ENCODE measurements at places on chromosomes 7 and 10.

DNA sequence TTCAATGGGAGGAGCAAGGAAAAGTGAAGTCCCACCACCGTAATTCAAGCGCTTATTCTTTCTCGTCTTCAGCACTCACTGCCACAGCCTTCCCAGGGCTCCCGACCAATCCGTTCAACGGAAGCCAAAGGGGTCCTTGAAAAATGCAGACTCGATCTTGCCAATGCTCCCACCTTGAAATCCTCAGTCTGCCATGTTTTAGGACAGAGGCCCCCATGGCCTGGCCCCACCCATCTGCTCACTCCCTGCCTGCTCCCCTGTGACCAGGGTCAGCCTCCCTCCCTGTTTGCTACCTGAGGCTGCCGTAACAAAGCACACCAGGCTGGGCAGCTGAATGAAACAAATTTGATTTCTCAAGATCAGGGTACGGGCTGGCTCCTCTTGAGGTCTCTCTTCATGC lies 3.0 kb upstream of the DNAAF5 start:
- H3K27ac ChIP-seq = no peak overlapping the region
- no peaks in the 10 kb centered on the region for H3K36me3 ChIP-seq
- H3K4me3 ChIP-seq = no peak overlapping the region
- no peak for DNase-seq
- no peaks in the 10 kb centered on the region for H3K27me3 ChIP-seq

GRCh38 chr7:2601065-2601464 lies 30.7 kb upstream of the TTYH3 start:
- H3K27ac ChIP-seq = no peak overlapping the region
- no peaks in the 10 kb centered on the region for H3K4me1 ChIP-seq
- H3K27me3 ChIP-seq = no peaks in the 10 kb centered on the region

- DNase-seq = no peak
- no peaks in the 10 kb centered on the region for H3K36me3 ChIP-seq
- H3K4me3 ChIP-seq = no peak overlapping the region
- H3K4me1 ChIP-seq = peaks cover 13% of the 10 kb centered on the region
- no peaks in the 10 kb centered on the region for H3K27me3 ChIP-seq
Observed at GRCh38 chr10:80207768-80208370, 2.5 kb upstream of the ANXA11 start.

DNA sequence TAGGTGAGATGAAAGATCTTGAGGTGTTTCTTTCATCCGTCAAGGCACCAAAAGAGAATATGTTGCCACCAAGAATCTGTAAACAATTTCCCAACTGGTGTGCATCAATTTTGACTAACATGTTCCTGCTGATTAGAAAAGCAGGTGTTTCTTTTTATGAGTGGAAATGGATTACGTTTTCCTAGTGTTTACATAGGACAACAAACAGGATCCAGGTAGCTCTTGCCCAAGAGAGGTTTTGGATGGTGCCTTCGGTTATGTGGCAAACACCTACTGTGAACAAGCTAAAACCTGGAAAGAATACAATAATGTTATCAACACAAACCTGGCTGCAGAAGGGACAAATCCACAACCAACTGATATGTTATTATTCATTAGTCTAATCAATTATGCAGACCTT lies 53.6 kb upstream of the WNT16 start:
- H3K36me3 ChIP-seq = no peaks in the 10 kb centered on the region
- no peak overlapping the region for H3K27ac ChIP-seq
- no peak for DNase-seq
- H3K27me3 ChIP-seq = no peaks in the 10 kb centered on the region

- no peak overlapping the region for H3K27ac ChIP-seq
- no peaks in the 10 kb centered on the region for H3K36me3 ChIP-seq
- no peaks in the 10 kb centered on the region for H3K27me3 ChIP-seq
- H3K4me1 ChIP-seq = peaks cover 3% of the 10 kb centered on the region
Observed at GRCh38 chr7:137674551-137675409, 172.0 kb downstream of the DGKI start.

DNA sequence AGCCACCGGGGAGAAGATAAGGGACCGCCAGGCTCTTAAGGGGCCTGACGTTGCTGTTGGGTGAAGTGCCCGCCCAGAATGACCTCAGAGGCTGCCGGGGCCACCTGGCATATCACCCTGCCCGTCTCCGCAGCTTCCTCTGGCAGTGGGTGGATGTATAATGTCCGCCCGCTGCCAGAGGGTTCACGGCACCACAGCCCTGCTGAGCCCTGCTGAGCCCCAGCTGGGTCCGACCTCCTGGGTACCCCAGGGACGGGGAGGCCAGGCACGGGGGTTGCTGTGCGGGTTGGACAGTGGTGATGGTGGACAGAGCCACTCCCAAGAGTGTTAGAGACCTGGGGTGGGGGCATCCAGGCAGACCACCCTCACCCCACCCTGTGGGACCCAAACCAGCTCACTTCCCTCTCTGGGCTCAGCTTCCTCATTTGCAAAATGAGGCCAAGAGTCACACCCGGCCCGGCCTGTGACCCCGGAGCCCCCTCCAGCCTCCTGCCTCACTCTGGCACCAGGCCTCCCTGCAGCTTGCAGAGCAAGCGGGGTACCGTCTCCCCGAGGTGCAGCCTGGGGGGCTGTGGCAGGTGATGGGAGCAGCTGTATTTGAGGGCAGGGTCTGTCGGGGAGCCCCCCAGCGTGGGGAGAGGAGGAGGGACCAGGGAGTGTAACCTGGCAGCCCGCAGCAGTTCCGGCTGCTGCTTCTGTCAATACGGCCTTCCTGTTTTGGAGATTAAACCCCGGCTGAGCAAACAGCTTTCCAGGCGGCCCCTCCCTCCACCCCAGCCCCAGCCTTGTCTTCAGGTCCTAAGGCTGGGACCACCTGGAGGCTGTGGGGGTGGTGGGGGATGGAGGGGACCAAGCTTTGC lies 8.4 kb upstream of the LFNG start:
- H3K4me1 ChIP-seq = peaks cover 25% of the 10 kb centered on the region
- no peak for DNase-seq
- no peaks in the 10 kb centered on the region for H3K36me3 ChIP-seq
- H3K27ac ChIP-seq = no peak overlapping the region
- no peak overlapping the region for H3K4me3 ChIP-seq
- no peaks in the 10 kb centered on the region for H3K27me3 ChIP-seq

DNA sequence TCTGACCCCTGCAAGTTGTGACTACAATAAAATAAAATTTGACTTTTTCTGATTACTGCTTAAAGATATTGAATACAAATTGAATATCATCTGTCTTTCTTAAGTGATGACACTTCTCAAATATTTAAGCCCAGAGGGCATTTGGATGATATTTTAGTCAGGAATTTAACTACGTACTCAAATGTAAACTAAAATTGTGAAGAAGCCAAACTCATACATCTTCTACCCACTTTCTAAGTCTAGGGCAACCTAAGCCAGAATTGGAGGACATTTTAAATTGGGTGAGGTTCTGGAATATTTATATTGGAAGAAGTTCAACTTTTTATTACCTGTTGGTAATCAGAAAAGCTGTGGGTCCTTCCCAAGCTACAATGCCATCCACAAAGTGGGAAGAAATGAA lies 149.1 kb upstream of the WDR11 start:
- no peak for DNase-seq
- H3K36me3 ChIP-seq = no peaks in the 10 kb centered on the region
- no peak overlapping the region for H3K4me3 ChIP-seq
- no peaks in the 10 kb centered on the region for H3K4me1 ChIP-seq
